Activated CD4-positive, CD25-positive, alpha-beta regulatory T cell (primary cell): ENCODE measurements at places on chromosomes 12 and 14.

DNA sequence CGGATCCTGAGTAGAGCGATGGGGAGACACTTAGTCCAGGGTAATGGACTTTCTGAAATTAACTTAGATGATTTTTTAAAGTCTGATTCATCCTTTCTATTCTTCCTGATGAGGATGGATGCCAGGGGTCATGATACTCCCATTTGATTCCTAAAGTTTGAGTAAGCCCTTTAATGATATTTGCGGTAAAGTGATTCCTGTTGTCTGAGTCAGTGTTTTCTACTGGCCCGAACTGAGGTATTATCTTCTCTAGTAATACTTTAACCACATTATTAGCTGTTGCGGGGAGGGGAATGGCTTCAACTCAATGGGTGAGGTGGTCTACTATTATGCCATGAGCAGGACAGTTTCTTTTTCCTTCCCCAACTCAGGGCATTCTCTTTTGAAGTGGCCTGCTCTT is 111.6 kb downstream of the RIN3 start:
- no peak for DNase-seq

DNA sequence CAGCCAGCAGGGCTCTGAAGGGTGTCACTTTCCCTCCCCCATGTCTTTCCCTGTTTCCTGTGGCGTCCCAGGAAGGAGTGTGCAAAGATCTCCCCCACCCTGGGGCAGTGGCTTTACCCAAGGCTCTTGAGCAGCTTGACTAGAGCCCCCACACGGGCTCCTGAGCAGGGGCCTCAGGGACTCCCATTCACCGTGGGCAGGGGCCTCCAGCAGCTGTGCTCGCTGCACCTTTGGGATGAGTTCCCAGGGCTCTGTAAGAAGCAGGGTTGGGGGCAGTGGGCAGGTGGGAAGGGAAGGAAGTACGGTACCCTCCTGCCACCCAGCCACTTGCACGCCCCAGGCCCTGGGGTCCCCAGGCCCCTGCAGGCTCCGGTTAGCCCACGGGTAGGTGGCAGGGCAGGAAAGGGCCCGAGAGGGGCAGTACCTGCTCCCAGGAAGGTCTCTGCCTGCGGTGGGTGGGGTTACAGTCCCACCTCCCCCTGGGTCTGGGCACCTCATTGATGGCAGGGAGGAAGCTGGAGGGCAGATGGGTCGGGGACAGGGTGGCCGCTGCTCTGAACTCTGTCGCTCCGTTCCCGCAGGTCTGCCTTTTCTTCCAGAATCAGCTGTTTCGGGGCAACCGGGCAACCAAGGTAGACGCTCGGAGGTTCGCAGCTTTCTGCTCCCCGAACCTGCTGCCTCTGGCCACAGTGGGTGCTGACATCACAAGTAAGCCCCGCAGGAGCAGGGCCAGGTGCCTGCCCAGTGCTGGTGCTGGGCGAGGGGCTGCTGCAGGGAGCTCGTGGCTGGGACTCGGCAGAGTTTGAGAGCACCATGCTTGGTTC is 13.0 kb downstream of the ASPG start:
- no peak for DNase-seq

GRCh38 chr14:99792551-99793212 is 531 bp upstream of the EML1 start:
- no peak for DNase-seq

DNA sequence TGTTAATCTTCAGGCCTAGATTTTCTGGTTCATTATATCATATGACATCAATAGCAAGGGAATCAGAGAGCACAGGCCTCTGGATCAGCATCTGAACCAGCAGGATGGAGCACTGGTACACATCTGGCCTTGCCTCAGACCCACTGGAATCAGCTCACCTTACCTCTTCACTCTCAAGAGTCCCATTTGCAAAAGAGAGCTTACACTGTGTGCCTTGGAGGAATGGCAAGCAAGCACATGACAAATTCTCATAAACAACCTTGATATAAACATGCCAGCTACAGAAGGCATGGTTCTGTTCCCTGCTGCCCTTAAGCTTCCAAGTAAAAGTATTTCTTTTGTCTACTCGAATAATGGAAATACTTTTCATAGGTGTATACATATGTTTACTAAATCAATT is 128.6 kb upstream of the CPM start:
- DNase-seq, result no peak

- no peak for DNase-seq
These were observed 232.5 kb upstream of the FOXN3 start for GRCh38 chr14:89649451-89650075.

DNA sequence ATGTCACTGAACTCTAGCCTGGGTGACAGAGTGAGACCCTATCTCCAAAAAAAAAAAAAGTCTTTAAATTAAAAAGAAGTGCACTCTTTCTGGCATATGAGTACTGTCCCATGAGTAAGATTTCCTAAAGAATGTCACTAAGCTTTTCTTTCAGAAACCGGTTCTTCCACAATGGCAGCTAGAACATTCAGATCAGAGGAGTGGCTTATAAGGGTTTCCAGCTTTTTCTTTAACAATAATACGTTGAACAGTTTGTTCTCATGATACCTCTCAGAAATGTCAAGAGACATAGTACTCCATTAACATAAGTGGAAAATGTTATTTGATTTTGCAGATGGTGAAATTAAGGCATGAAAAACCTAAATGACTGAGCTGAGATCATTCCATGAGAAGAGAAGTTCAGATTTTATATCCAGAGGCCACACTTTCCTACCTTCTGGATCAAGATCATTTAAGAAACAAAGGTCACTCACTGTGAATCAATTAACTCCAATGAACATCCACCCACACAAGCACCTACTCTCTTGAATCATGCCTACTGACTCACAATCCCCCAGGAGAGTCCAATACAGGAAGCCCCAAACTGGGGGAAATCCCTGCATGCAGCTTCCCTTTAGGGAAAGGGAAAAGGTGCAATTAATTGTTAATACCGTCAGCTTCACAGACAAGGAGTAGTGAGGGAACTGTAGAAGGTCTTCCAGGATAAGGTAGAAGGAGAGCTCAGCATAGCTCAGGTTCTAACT is 86.9 kb downstream of the SPTSSA start:
- no peak for DNase-seq

GRCh38 chr12:13079440-13079906 is 24.0 kb downstream of the GSG1 start:
- no peak for DNase-seq

GRCh38 chr12:29599381-29599780 is 101.9 kb upstream of the OVCH1 start:
- DNase-seq, result no peak

DNA sequence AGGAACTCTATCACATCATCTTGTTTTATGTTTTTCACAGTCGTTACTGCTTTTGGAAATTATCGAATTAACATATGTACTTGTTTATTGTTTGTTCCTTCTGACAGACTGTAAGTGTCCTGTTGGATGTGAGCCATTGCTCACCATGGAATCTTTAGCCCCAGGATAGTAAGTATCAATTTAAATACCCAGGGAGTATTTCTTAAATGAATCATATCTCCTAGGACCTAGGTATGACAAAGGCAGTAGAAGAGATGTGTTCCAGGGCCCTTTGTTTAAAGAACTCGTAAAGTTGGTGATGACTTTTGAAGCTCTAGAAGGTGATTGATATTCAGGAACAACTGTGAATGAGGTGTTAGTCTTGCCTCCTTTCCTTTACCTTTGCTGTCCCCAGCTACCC is 30.3 kb upstream of the STRAP start:
- DNase-seq, result no peak

DNA sequence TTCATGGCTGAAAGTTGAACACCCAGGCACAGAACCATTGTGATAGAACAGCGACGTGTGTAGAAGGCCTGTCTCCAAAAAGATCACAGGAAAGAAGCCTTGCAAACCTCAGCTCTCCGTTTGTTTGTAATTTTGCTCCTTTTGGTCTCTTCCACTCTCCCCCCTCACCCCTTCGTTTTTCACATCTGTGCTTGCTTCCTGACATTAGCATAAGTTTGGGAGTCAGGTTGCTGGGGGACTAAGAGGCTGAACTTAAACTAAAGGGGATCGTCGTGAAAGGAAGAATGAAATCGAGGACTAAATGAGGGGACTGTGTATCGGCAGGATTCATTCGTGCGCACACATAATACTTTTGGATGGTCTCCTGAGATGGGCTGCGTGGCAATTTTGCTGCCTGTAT is 200.6 kb downstream of the BCAT1 start:
- DNase-seq, result no peak

DNA sequence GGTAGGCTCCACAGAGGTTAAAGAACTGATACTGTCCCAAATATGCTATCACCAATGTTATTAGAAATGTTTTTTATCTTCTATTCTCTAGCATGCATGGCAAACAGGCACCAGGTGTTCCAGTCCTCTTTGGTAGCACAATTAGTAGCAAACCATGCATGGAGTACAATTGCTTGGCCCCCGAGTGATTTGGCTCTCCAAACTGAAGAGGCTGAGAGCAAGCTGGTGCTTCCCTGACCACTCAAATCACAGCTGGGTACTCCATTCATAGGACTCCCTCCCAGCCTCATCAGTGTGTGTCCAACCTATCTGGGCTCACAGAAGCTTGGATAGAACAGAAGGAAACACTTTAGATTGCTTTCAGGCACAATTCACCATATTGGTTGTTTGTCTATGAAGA is 93.4 kb downstream of the DIO2 start:
- no peak for DNase-seq

DNA sequence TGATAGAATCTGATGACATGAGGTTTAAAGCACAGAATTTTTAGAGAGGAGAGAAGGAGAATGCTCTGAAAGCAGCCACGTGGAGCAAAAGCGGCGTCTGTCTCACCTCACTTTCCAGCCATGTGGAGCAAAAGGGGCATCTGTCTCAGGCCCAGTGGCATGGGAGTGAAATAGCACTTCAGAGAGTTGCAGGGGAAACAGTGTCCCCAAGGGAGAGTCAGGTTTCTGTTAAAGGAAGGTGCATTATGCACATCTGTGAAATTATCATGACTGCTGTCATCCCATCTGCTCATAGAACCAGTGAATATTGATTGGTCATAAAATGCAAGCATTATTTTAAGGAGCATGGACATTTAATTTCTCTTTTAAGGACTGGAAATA is 124.0 kb downstream of the BICD1 start:
- no peak for DNase-seq

DNA sequence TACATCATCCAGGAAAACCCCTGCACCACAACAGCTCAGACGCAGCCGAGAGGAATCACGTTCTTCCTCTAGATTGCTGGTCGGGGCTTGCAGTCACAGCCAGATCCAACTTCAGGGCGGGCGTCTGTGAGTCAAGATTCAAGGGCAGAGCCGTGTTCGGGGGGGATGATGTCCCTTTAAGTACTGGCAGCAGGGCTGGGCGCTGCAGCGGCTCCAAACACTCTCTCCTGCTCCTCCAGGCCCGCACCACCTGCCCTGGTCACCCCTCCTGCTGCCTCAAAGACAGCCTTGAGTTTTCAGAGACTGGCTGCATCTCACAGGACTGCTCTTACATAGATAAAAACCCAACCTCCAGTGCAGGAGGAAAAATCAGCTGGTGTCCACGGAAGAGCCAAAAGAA is 68.3 kb downstream of the KDM2B start:
- no peak for DNase-seq

- DNase-seq, result no peak
These were observed 660.9 kb downstream of the C12orf50 start for GRCh38 chr12:87368259-87368658.

DNA sequence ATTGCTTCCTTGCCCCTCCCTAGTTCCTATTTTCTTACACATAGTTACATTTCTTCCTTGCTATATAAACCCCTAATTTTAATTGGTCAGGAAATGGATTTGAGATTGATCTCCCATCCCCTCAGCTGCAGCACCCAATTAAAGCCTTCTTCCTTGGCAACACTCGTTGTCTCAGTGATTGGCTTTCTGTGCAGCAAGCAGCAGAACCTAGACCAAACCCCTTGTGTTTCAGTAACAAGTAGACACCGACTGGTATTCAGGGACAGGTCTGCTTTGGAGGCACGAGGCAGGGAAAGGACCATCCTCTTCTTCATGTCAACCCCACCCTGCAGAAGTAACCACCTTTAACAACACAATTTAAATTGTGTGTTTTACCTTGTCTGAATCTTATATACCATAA is 152.6 kb downstream of the RPAP3 start:
- no peak for DNase-seq

DNA sequence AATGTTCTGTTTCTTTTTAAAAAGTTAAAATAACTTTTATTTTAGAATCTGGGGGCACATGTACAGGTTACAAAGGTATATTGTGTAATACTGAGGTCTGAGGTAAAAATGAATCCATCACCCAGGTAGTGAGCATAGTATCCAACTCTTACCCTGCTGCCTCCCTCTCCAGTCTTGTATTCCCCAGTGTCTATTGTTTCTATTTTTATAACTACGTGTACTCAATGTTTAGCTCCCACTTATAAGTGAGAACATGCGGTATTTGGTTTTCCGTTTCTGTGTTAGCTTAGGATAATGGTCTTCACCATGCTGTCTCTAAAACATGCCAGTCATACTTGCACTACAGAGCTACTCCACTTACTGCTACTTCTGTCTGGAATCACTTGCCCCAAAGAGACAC is 8.4 kb downstream of the FBXO33 start:
- DNase-seq, result no peak

DNA sequence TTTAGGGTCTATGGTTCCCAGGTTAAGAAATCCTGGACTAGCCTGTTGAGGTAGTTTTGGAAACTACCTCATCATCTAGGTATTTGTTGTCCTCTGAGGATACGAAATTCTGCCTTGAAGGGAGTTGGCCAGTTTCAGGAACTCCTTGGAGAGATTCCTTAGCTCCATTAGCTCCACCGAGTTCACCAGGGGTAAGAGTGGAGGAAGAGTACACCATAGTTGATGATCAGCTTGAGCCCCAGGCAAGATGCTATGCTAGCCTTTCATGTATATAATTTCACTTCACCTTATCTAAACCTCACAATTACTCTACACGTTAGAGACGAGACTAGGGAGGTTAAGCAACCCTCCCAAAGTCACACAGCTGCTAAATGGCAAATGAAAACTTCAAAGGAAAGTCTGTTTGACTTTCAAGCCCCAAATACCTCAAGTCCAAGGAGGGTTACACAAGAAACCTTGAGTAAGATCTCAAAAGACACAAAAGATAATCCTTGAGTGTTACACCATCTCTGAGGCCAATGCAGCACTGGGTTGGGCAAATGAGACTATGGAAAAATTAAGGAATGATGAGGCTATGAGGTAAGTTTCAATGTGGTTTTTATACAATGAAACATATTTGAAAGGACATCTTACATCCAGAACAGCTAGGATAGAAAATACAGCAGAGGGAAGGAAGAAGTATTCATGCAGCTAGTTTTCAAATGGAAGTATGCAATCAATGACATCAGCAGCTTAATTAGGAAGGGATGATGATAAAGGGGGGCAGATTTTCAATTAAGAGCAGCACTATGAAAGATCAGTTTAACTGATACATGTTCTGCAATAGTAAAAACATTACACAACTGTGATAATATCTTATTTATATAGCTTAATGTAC is 97.2 kb upstream of the KRAS start:
- DNase-seq, result no peak

DNA sequence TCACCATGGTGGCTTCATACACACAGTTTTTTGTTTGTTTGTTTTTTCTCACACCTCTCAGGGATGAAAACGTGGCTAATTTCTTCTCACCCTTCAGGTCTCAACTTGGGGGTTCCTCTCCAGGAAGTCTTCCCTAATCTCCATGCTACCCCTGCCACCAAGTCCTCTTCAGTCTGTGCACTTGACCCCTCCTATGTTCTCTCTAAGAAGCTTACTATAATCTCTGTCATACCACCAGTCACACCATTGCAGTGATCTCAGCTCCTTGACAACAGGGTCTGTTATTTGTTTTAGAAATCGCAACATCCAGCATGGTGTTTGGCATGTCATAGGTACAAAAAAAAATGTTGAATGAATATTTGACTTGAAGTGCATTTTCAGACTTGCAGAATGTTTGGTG is 83.4 kb downstream of the PRORP start:
- DNase-seq, result no peak

GRCh38 chr12:63928305-63928704 is 83.8 kb downstream of the SRGAP1 start:
- no peak for DNase-seq
